Memory B cell (primary cell): ENCODE measurements at places on chromosomes 1 and 21.

DNA sequence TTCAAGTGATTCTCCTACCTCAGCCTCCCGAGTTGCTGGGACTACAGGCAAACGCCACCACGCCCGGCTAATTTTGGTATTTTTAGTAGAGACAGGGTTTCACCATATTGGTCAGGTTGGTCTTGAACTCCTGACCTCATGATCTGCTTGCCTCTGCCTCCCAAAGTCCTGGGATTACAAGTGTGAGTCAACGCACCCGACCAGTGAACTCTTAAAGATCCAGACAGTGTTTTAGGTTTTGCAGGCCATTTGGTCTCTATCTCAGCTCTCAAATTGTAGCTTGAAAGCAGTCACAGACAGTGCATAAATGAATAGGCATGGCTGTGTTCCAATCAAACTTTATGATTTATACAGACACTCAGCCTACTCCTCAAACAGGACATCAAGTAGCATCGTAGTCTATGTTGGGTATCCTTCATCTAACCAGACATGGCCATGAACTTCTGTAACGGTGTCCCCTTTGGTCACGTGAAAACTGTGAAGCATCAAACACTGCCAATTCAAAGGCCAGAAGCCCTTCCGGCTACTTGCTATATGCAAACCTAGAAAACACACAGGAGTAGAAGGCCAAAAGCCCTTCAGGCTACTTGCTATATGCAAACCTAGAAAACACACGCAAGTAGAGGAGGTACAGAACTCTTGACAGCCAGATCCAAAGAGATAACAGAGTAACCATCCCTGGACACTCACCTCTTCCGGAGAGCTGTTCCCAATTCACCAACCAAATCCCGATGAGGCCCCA lies 3.1 kb downstream of the FUCA1 start:
- DNase-seq, result no peak

DNA sequence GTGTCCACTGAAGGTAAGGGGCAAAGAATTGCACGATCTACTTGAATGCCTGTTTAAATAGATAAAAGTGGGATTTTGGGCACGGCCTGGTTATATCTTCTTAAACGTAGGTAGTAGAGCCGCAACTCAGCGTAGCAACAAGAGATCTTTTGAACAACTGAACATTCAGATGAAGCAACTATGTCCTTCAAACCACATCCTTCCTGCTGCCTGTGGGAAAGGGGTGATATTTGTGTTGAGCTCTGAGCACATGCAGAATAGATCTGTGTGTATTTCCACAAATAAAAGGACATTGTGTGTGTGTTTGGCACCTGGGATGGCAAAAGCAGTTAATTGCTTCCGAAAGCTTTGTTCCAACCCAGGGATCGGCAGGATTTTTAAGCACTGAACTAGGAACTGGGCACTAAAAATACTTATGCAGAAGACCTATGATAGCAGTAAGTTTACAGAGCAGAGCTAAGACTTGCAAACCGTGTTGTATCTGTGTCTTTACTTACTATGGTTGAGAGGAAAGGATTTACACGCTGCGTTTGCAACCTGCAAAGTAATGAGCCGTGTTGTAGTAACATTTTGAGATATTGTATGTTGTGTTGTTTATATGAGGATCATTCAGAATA lies 333.4 kb downstream of the CHRM3 start:
- DNase-seq, result no peak

DNA sequence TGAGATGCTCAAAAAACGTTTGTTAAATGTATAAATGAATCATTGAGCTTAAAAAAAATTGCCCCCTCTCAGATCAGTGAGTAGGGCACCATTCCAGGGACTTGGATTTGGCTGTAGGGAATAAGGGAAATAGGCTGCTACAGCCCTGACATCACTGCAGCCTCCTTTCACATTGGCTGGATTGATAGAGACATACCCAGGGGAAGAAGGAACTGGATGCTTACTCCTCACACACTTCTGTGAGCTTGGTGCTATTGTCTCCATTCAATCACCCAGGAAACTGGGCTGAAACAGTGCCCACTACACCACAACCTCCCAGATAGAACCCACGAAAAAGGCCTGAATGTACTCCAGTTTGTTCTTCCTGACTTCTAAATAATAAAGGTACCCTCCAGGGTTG lies 87.2 kb downstream of the TGFBR3 start:
- DNase-seq, result no peak

DNA sequence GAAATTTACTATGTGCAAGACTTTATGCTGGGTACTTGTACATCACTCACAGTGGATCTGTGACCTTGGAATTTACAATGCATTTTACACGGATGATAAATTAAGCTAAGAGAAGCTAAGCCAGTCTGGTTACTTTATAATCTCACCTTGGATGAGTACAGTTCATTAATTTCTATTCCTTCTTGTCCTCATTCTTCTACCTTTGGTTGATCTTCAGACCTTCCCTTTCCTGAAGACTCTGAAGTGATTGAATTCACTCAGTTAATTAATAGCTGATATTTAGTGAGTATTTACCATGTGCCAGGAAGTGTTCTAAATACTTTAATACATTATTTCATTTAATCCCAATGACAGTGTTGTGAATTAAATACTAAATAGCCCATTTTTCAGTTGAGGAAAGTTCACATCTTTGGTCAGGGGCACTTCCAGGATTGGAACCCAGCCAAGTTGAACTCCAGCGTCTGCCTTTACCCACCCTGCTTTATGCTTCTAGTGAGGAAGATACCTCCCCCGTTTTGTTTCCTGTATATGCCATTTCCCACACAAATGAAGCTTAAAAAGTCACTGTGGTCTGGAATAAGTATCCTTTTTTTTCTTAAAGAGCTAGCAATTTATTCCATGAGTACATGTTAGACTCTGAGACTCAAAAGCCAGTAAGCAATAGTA lies 146.6 kb downstream of the TLR5 start:
- DNase-seq, result no peak

DNA sequence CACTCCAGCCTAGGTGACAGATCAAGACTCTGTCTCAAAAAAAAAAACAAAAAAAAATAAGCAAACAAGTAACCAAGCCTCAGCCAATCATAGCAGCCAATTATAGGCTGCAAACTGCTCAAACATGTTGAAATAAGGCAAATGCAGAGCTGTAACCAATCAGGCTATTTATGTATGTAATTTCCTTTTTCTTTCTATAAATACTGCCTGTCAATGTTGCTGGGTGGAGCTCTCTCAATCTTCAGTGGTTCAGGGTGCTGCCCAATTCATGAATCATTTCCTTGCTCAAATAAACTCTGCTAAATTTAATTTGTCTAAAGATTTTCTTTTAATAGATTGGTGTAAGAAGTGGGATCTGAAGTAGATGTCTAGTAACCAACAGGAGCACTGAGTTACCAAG lies 11.6 kb upstream of the CD1D start:
- no peak for DNase-seq

DNA sequence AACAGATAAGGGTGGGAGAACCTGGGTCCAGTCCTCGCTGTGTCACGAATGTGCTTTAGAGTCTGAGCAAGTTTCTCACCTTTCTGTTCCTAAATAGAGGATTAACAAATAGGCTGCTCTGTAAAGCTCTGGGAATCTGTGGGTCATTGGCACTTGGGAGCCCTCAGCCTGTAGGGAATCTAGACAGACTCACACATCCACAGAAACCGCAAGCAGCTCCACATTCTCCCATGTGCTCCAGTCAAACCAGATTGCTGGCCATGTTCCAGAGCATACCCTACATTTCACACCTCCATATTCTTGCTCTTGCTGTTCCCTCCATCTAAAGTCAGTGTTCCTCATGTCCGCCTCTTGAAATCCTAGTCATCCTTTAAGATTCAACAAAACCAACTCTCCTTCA lies 7.8 kb upstream of the AHCYL1 start:
- DNase-seq, result no peak

GRCh38 chr1:203378556-203379245 lies 27.8 kb upstream of the FMOD start:
- no peak for DNase-seq

DNA sequence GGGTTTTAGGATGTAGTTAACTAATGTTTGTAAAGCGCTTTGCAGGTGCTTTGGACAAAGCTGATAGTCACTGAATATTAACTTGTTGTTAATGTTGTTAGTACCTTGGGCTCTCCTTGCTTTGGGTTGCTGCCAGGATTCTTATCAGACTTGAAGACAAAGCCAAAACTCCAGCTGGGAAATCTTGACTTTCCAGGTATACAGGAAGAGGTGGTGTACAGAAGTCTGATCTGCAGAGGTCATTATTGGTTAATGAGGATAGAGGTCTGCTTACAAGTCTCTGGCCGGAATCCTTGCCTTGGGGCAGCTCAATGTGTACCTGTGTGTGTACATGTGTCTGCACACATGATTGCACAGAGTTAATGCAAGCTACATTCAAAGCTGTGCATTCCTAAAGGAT lies 96.0 kb upstream of the POU3F1 start:
- DNase-seq, result no peak

DNA sequence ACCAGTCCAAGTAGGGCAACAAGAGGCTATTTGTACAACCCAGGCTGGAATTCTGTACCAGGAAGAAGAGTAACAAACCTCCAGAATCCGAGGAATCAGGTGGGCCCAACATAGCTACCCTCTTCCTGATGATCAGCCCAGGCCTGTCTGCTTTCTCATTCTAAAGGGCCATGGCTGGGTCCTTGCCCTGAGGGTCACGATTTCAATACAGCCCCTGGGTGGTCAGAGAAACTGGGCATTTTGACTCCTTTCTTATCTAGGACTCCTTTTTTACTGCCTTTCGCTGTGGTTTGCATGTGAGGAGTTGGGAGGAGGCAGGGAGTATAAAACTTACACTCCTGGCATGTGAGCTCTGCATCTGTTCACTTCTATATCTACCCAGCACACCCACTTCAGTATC lies 164.9 kb upstream of the COA6 start:
- DNase-seq, result no peak

DNA sequence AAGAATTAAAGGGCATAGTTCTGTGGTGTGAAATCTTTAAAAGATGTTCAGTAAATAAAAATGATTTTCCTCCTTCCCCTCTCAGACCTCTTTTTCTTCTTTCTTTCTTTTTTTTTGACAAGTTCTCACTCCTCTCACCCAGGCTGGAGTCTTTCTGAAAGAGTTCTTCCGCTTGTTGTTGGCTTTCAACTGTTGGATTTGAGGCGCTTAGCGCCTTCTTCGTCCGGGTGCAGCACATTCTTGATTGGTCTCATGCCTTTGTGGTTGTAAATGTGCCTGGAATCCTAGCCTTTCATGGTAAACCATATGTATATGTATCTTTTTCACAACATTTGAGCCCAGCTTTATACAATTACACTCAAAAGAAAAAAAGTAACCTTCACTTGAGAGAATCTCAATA lies 980 bp upstream of the METTL18 start:
- no peak for DNase-seq

DNA sequence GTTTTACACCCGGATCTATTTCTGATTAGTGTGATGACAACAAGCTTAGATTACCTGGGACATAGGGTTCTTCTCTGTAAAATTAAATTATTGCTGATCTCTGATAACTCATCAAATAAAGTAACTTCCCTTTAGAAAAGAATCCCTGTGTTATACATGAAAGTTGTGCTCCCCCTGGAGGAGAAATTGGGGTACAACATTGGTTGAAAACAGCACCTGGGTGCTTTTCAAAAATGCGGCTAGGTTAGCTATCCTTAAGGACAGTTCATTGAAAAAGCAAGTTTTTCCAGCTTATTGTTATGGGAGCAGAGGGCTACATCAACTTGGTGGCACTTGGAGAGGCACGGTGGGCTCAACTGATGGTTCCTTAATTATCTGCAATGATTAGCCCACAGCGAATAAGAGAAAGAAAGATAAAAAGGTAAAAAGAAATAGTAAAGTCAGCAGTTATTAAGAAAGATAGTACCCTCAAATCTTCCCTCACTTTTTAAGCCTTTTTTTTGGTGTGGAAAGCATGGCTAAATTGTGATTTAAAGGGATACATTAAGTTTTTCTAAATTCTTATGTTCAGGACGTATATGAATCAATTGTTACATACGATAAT lies 97.8 kb downstream of the FMN2 start:
- peak; percentile 2 for DNase-seq

DNA sequence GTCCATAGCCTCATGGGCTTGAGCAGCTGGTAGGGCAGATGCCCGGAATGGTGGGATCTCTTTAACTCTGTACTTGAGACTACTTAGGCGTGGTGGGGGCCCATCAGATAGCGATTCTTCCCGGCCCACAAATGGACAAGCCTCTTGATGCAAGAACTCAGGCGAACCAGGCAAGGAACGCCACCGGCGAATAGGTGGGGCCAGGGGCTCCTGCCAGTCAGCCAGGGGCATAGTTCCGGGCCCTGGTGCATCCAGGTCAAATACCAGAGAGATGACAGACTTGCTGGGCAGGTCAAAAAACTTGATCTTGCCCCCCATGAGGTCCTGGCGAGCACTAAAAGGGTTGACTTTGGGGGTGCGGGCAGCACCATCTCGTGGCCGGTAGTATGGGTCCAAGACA lies 4.8 kb upstream of the MUTYH start:
- no peak for DNase-seq

DNA sequence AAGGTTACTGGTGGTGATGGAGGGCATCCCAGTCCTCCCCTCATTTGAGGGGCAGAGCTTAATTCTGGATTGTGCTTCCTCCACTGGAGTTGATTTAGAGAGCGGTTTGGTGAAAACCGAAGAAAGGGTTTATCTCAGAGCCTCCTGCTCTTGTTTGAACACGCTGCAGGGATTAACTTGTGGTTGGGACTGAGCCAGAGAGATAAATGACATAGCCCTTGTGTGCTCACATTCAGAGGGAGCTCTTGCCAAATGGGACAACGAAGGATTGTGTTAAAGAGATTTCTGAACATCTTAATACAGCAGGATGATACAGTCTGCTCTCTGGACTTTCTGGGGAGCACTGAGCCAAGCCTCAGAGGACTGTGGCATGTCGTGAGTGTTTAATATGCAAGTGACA lies 308.2 kb downstream of the DISC1 start:
- no peak for DNase-seq

DNA sequence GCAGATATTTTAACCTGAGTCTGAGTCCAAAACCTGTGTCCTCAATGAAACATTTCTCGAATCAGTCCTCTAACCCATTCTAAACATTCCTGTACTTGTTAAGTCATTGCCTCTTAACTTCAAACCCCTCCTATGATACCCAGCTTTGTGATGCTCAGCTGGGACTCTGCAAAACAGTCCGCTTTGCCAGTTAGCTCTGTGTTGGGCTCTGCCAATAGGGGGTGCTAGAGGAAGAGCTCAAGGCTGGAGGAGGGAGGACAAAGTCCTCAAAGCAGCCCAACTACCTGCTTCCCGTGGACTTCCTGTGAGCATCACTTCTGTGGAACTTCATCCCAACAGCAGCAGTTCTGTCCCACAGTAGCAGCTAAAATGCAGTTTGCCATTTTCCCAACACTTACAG lies 38.1 kb upstream of the SYT14 start:
- DNase-seq, result no peak

DNA sequence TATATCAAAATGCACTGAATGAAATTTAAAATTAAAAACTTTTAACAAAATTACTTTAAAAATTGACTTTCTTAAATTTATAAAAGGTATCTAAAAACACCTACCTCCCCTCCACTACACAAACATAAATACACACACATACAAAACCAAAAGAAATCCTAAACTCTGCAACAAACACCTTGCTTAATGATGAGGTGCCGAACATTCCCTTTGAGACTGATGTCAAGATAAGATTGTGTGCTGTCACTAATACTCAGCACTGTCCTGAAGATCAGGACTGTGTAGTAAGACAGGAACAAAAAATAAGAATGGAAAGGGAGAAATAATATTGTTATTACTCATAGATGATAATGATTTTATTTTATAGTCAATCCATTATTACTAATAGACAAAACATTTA lies 45.1 kb downstream of the CD53 start:
- DNase-seq, result no peak
